ENCODE measurements at places on chromosomes 4 and X. TPM values are rescaled to one million over a fixed set of nuclear protein-coding genes. Genes with fewer than 3 reads are reported as not detected.

GRCh38 chr4:67550451-67550850 is 5.1 kb upstream of the CENPC start:
- no peak for DNase-seq
- no peak overlapping the region for H3K4me3 ChIP-seq
- H3K4me1 ChIP-seq = peaks cover 5% of the 10 kb centered on the region
- H3K27me3 ChIP-seq = no peaks in the 10 kb centered on the region
- no peak overlapping the region for H3K27ac ChIP-seq

GRCh38 chr4:40967550-40967949 is 217.8 kb downstream of the NSUN7 start:
- peaks cover 3% of the 10 kb centered on the region for H3K4me1 ChIP-seq
- H3K4me3 ChIP-seq = no peak overlapping the region
- H3K36me3 ChIP-seq = no peaks in the 10 kb centered on the region
- no peak overlapping the region for H3K27ac ChIP-seq
- DNase-seq = no peak

GRCh38 chrX:153319295-153320046 is 2.1 kb downstream of the PNMA6F start:
- no peaks in the 10 kb centered on the region for H3K36me3 ChIP-seq
- no peaks in the 10 kb centered on the region for H3K27me3 ChIP-seq
- no peaks in the 10 kb centered on the region for H3K4me1 ChIP-seq
- H3K4me3 ChIP-seq = no peak overlapping the region

SMARCA1 gene
- 26.9 TPM for total RNA-seq

MAGEB2 gene
- total RNA-seq = not detected

DNA sequence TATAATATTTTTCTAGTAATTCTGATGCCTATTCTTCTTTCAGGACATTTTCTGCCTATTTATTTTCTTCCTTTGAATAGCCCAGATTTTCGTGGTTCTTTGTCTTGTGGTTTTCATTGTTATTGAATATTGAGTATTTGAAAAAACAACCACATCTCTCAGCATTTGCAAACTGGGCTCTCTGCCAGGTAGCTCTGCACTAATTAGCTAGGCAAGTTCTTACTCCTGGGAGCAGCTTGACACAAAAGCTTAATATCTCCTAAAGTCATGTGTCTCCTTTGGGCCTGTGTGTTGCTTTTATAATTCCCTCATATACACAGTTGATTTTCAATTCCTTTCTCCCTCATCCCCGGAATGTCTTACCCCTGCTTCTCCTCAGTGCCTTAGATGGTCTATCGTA is 413.5 kb upstream of the GRIA3 start:
- no peak overlapping the region for H3K27ac ChIP-seq
- H3K4me3 ChIP-seq = no peak overlapping the region
- no peak for DNase-seq
- no peaks in the 10 kb centered on the region for H3K27me3 ChIP-seq
- H3K36me3 ChIP-seq = no peaks in the 10 kb centered on the region

GRCh38 chr4:127788517-127788916 is 6.4 kb downstream of the HSPA4L start:
- no peak overlapping the region for H3K27ac ChIP-seq
- DNase-seq = no peak
- no peaks in the 10 kb centered on the region for H3K27me3 ChIP-seq
- no peaks in the 10 kb centered on the region for H3K36me3 ChIP-seq
- no peaks in the 10 kb centered on the region for H3K4me1 ChIP-seq

- no peaks in the 10 kb centered on the region for H3K36me3 ChIP-seq
- no peak for DNase-seq
- peak overlapping the region; percentile 89 for H3K4me3 ChIP-seq
- peaks cover 19% of the 10 kb centered on the region for H3K4me1 ChIP-seq
Observed at GRCh38 chr4:70704931-70705182, 16.5 kb downstream of the UTP3 start.

DNA sequence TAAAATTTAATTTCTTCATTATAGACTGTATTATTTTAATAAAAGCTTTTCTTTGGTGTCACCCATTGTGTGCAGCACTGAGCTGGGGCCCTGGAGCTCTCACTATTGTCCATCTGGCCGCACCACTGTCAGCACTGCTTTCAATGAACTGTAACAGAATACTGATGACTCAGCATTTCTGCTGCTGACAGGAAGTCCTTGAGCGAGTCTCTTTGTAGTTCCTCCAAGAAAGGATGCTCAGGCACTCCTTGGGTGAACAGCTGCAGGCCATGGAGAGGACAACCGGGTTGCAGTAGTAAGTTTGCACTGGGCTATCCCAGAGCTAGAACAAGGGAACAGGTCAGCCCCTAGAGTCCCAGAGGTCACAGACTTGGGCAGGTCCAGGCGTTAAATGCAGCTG is 81.6 kb downstream of the SORBS2 start:
- H3K4me1 ChIP-seq = peaks cover 4% of the 10 kb centered on the region
- H3K27ac ChIP-seq = no peak overlapping the region
- H3K4me3 ChIP-seq = no peak overlapping the region
- H3K36me3 ChIP-seq = no peaks in the 10 kb centered on the region
- no peak for DNase-seq
- no peaks in the 10 kb centered on the region for H3K27me3 ChIP-seq

UGT2B10 gene
- total RNA-seq = not detected

PF4V1 gene
- total RNA-seq = not detected

Data from upper lobe of right lung (tissue), 1 donor.